Foreskin keratinocyte (primary cell): ENCODE measurements at places on chromosomes 12 and 14. TPM values are rescaled to one million over a fixed set of nuclear protein-coding genes. Genes with fewer than 3 reads are reported as not detected.

The NEUROD4 gene
- not detected in 2 replicates for total RNA-seq

The GLT1D1 gene
- total RNA-seq, result not detected in 2 replicates

The PRIMA1 gene
- total RNA-seq, result not detected in 2 replicates

The IFNG gene
- not detected in 2 replicates for total RNA-seq

The B3GNT4 gene
- 1.2 and 1.3 TPM in 2 replicates for total RNA-seq

The KRT75 gene
- total RNA-seq, result 4.7 and 7.5 TPM in 2 replicates

The PPP1R3E gene
- 2.3 and 2.6 TPM in 2 replicates for total RNA-seq

The FGD4 gene
- total RNA-seq, result 12.1 and 13.9 TPM in 2 replicates

The HSPB8 gene
- 0.46 and 0.65 TPM in 2 replicates for total RNA-seq

The KRT8 gene
- total RNA-seq, result 445 and 504 TPM in 2 replicates
